ENCODE measurements at places on chromosomes 11 and 22. TPM values are rescaled to one million over a fixed set of nuclear protein-coding genes. Genes with fewer than 3 reads are reported as not detected.

Gene OR5D13
- total RNA-seq = not detected

Gene E2F8
- 6.0 TPM for total RNA-seq

Gene CALCA
- 0.35 TPM for total RNA-seq

Gene VPREB1
- total RNA-seq = not detected

Gene SCN4B
- 0.05 TPM for total RNA-seq

Gene TRPC6
- total RNA-seq = 0.71 TPM

Gene CTTN
- 227 TPM for total RNA-seq

Gene GSTT2B
- 0.40 TPM for total RNA-seq

Gene KDELR3
- 18.2 TPM for total RNA-seq

Gene PNPLA5
- not detected for total RNA-seq

Gene KCNK4
- 0.21 TPM for total RNA-seq

Gene SLC6A5
- not detected for total RNA-seq

Gene MAP6
- total RNA-seq = 1.9 TPM

Gene TMA7B
- not detected for total RNA-seq

Gene ELFN2
- total RNA-seq = 9.6 TPM

Gene OR52I1
- total RNA-seq = not detected

Gene PATE2
- not detected for total RNA-seq

Gene LGR4
- total RNA-seq = 40.3 TPM

Gene LINC01488
- total RNA-seq = not detected

Gene KRTAP5-10
- not detected for total RNA-seq

Gene FLRT1
- not detected for total RNA-seq

Gene POLR2L
- total RNA-seq = 673 TPM

Gene TSPAN32
- not detected for total RNA-seq

Gene TRIM49
- not detected for total RNA-seq

Gene FOLR2
- not detected for total RNA-seq

Gene OR8D4
- total RNA-seq = not detected

Gene OR6T1
- total RNA-seq = not detected

Gene BACE1-AS
- 1.8 TPM for total RNA-seq

Gene PLXNB2
- 62.3 TPM for total RNA-seq

Gene INPP5J
- 0.58 TPM for total RNA-seq

Gene KCNQ1OT1
- 0.07 TPM for total RNA-seq

Gene OR10A2
- total RNA-seq = not detected

Gene ZPR1
- total RNA-seq = 52.5 TPM

Gene OR5D16
- not detected for total RNA-seq

Gene DGCR6
- total RNA-seq = 0.97 TPM

Gene RFPL2
- total RNA-seq = not detected

Gene IL17REL
- 0.06 TPM for total RNA-seq

Gene GLYAT
- not detected for total RNA-seq

Gene TREH
- total RNA-seq = not detected

Gene OR9Q1
- not detected for total RNA-seq

Gene TBX1
- total RNA-seq = 5.7 TPM

Gene CEND1
- 2.4 TPM for total RNA-seq

Gene SPDYC
- total RNA-seq = not detected

Gene CST6
- not detected for total RNA-seq

Gene ART1
- not detected for total RNA-seq

Gene UPB1
- not detected for total RNA-seq

Gene PANX3
- not detected for total RNA-seq

Gene KRTAP5-9
- total RNA-seq = not detected

Gene GAB4
- not detected for total RNA-seq

Gene ASCL2
- not detected for total RNA-seq

Gene CCDC15
- total RNA-seq = 0.71 TPM

Gene OR51E2
- total RNA-seq = not detected

Gene C22orf31
- total RNA-seq = not detected

Gene CYP2D6
- total RNA-seq = 0.40 TPM

Gene TP53AIP1
- total RNA-seq = not detected

Gene XKR3
- total RNA-seq = not detected

All from A549 treated with ZK216348 at 1 μM for 4 hours (cell line).